HT-29 (cell line): ENCODE measurements at places on chromosomes 7 and 10. TPM values are rescaled to one million over a fixed set of nuclear protein-coding genes. Genes with fewer than 3 reads are reported as not detected.

- DNase-seq: no peak
Observed at GRCh38 chr10:97270523-97271154, 21.8 kb downstream of the ARHGAP19 start.

DNA sequence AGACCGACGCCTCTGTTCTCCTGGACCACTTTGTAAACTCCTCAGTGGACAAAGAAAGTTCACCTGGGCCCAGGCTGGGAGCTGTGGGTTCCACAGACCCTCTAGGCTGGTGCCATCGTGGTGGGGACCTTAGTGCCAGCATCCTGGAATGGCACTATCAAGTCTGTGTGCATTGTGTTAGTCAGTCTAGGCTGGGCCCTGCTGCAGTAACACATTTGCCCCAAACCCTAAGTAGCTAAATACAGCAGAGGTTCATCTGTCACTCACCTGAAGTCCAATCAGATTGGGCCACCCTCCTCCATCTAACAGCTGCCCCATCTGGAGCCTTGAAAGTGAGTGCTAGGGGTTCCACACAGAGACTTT lies 110.8 kb downstream of the RGS10 start:
- no peak for DNase-seq

- DNase-seq: no peak
Observed at GRCh38 chr10:132117636-132118190, 52.0 kb downstream of the JAKMIP3 start.

DNA sequence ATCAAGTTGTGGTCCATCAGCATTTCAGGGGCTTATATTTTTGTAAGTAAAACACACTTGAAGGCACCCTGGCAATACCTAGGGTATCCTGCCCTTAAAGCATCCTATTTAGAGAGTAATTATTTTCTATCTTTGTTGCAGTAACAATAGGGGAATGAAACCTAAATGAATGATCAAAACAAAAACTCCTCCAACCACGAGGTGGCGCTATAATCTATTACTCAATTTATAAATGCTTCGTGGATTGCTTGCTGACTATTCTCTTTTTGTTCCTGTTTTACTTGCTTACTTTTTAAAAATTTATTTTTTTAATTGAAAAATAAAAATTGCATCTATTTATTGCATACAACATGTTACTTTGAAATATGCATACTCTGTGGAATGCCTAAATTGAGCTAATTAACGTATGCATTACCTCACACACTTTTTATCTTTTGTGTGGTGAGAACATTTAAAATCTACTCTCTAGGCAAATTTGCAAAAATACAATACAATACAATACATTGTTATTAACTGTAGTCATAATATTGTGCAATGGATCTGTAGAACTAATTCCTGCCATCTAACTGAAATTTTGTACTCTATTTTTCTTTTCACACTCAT lies 147.7 kb upstream of the BMPER start:
- peak; percentile 80 for DNase-seq

The HOXA13 gene
- 19.8 and 22.2 TPM in 2 replicates for total RNA-seq

The SPDYE6 gene
- total RNA-seq: not detected in 2 replicates
